ENCODE measurements at places on chromosomes 6 and 20. TPM values are rescaled to one million over a fixed set of nuclear protein-coding genes. Genes with fewer than 3 reads are reported as not detected.

The NUP43 gene
- total RNA-seq: 148 TPM

The PBOV1 gene
- not detected for total RNA-seq

The COL12A1 gene
- total RNA-seq: not detected

The LRRC73 gene
- total RNA-seq: 0.17 TPM

The LRRN4 gene
- 0.20 TPM for total RNA-seq

The COX4I2 gene
- total RNA-seq: not detected

The CRISP3 gene
- total RNA-seq: not detected

The MUC22 gene
- not detected for total RNA-seq

The RAD21L1 gene
- total RNA-seq: not detected

The ACOT13 gene
- total RNA-seq: 31.5 TPM

The CST7 gene
- not detected for total RNA-seq

The TCP11 gene
- total RNA-seq: not detected

The HLA-DRB1 gene
- total RNA-seq: not detected

The ENPP3 gene
- total RNA-seq: 23.9 TPM

The BPIFA2 gene
- not detected for total RNA-seq

The FRK gene
- total RNA-seq: 2.9 TPM

The EDEM2 gene
- total RNA-seq: 46.9 TPM

The MATN4 gene
- not detected for total RNA-seq

The GRIK2 gene
- not detected for total RNA-seq

The GPR63 gene
- 0.02 TPM for total RNA-seq

The NKX2-4 gene
- total RNA-seq: not detected

The FERMT1 gene
- 39.1 TPM for total RNA-seq

The OR2H1 gene
- total RNA-seq: not detected

The FILIP1 gene
- not detected for total RNA-seq

The PRRT1 gene
- total RNA-seq: 0.64 TPM

The RAB44 gene
- not detected for total RNA-seq

The GSTA2 gene
- 13.7 TPM for total RNA-seq

The CST2 gene
- not detected for total RNA-seq

The ADAT2 gene
- 15.0 TPM for total RNA-seq

The AHI1 gene
- total RNA-seq: 18.6 TPM

The PGBD1 gene
- total RNA-seq: 6.9 TPM

The TNNC2 gene
- 7.1 TPM for total RNA-seq

The BMP2 gene
- total RNA-seq: not detected

The TBXT gene
- not detected for total RNA-seq

The HINT3 gene
- 22.8 TPM for total RNA-seq

The HTR1B gene
- not detected for total RNA-seq
